NCI-H526 (cell line): ENCODE measurements at places on chromosomes 11 and 22.

- DNase-seq, result no peak
Measured at GRCh38 chr22:39269095-39269790, 24.5 kb upstream of the PDGFB start.

GRCh38 chr22:17013396-17014100, 5.5 kb upstream of the GAB4 start:
- DNase-seq, result peak; percentile 35

GRCh38 chr22:35378621-35379020, 2.3 kb upstream of the HMOX1 start:
- peak; percentile 57 for DNase-seq

GRCh38 chr11:11552529-11553087, 69.2 kb downstream of the GALNT18 start:
- DNase-seq, result no peak

DNA sequence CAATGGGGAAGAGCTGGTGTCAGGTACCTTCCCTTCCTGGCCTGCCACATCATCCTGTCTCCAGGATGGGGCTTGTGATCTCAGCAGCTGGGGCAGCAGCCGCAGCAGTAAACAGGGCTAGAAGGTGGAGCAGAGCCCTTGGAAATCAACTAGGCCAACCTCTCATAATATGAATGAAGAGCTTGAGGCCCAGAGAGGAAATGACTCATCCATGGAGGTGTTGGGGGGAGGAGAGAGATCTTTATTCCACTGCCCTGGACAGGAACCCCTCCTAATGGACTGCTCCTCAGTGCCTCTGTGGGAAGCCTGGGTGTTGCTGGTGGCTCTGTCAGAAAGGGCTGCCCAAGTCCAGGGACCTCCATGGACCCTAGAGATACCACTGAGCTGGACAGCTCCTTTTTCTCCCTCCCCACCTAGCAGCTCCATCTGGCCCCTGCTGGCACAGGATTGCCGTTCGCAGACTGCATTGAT, 111.8 kb downstream of the OSBP2 start:
- no peak for DNase-seq

GRCh38 chr22:28841111-28841510, 40.7 kb upstream of the XBP1 start:
- no peak for DNase-seq

- DNase-seq, result peak; percentile 93
Measured at GRCh38 chr11:726278-727220, 20.5 kb downstream of the EPS8L2 start.

DNA sequence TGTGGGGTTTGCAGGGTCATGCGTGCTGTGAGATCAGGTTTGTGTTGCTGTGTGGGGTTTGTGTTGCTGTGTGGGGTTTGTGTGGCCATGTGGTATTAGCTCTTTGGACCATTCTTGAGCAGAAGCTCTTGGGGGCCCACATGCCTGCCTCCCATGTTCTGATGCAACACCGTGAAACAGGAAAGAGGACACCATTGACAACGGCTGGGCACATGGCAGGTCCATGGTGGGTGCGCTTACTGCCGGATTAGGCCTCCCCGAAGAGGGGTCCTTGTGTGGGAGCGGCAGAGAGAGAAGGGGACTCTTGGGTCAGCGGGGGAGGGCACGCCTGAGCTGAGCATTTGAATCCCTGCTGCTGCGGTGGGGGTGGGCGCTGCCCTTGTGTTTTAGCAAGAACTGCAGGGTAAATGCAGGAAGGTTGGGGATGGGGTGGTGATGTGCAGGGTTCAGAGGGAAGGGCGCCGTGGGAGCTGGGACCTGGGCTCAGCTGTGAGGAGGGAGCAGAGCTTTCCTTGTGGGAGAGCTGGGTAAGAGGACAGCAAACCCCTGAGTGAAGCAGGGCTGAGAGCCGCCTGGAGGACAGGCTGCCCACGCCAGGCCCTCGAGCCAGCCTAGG, 361.5 kb downstream of the TBC1D22A start:
- DNase-seq, result no peak

DNA sequence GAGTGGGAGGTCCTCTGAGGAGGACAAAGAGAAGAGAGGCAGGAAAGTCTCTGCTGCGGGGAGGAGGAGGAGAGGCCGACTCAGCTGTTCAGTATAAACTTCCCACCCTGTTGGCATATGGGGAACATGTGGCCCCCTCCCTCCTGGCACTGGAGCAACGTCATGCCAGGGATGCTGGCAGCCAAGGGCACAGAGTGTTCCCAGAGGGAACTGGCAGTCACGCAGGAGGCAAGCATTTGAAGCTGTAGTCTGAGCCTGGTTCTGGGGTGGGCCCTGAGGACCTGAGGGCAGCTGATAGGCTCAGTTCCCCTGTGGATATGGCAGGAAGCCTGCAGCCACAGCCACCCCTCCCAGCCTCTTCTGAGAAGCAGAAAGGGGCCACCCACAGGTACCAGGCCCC, 67.1 kb upstream of the TSPAN18 start:
- DNase-seq, result no peak
